ENCODE measurements at places on chromosomes 5 and 9.

GRCh38 chr9:113223963-113224362, 2.6 kb downstream of the SLC31A1 start:
- no peak for DNase-seq

GRCh38 chr5:80609692-80610091, 39.6 kb upstream of the ANKRD34B start:
- DNase-seq, result no peak

DNA sequence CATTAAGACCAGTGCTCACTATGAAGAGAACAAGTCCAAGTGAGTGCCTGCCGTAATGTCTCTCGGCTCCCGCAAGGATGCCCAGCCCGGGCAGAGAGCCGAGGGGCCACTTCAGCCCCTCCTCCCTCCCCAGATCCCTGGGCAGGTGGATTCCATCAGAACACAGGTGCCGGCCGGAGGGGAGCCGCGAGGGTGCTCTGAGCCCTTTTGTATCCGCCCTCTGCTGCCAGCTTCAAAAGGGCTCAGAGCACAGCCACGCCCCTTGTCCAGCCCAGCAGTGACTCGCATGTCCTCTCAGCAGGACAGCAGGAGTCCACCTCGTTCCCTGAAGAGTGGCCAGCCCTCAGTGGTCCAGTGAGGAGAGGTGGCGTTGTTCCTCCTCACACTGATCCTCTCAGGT, 43.9 kb downstream of the CYFIP2 start:
- DNase-seq, result no peak

GRCh38 chr5:124941051-124942049, 194.9 kb upstream of the ZNF608 start:
- DNase-seq, result no peak

GRCh38 chr5:107531308-107531707, 139.4 kb downstream of the EFNA5 start:
- DNase-seq, result no peak

GRCh38 chr5:37197340-37198050, 51.7 kb downstream of the CPLANE1 start:
- no peak for DNase-seq

GRCh38 chr9:105141976-105142250, 102.5 kb upstream of the SLC44A1 start:
- DNase-seq, result no peak

- DNase-seq, result no peak
Measured at GRCh38 chr9:99678566-99678965, 143.1 kb upstream of the NR4A3 start.

- DNase-seq, result no peak
Measured at GRCh38 chr5:32542216-32543059, 42.9 kb upstream of the SUB1 start.

- no peak for DNase-seq
Measured at GRCh38 chr9:93154293-93154903, 20.3 kb upstream of the NINJ1 start.

GRCh38 chr9:101460965-101461364, 25.4 kb upstream of the ALDOB start:
- no peak for DNase-seq

- no peak for DNase-seq
Measured at GRCh38 chr9:33443047-33443446, 4.3 kb downstream of the AQP3 start.

- DNase-seq, result no peak
Measured at GRCh38 chr5:43802119-43802518, 199.1 kb downstream of the NNT start.

GRCh38 chr5:165258197-165258771, 1752.9 kb downstream of the MAT2B start:
- DNase-seq, result no peak

DNA sequence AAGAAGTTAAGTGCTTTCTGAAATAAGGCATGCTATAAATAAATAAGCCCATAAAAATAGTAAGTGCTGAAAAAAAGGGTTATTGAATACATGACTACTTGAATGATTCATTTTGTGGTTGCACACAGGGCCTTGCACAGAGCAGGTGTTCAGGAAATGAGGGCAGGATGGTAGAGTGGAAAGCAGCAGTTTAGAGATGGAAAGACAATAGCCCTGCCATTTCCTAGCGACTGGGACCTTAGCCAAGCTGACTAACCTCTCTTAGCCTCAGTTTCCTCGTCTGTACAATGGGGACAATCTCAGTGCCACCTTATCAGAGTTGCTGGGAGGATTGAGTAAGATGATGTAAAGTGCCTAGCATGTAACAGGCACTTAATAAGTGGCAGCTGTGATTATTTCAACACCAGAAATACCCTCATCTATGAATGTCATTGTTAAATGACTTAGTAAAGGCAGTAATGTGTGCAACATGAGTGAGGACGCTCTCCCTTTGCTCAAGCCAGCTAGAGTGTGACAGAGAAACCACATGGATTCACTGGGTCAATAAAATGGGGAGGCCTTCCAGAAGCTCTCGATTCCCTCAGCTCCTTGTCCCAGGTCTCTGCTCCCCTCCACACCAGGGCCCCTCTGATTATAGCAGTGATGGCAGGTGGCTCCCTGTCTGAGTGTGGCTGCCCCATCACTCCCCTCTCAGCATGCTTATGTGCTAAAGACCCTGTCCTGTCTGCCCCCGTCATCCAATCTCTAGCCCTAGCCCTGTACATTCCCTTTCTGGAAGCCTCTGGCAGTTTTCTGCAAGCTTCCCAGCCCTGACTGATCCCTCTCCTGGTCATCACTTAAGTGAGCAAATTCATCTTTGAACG, 16.0 kb upstream of the PHF19 start:
- DNase-seq, result no peak

All from hematopoietic multipotent progenitor cell treated with erythropoietin and hydrocortisone succinate and interleukin-3 and kit ligand, for 15 days (in vitro differentiated cells).